ENCODE measurements at places on chromosomes 16 and 17.

DNA sequence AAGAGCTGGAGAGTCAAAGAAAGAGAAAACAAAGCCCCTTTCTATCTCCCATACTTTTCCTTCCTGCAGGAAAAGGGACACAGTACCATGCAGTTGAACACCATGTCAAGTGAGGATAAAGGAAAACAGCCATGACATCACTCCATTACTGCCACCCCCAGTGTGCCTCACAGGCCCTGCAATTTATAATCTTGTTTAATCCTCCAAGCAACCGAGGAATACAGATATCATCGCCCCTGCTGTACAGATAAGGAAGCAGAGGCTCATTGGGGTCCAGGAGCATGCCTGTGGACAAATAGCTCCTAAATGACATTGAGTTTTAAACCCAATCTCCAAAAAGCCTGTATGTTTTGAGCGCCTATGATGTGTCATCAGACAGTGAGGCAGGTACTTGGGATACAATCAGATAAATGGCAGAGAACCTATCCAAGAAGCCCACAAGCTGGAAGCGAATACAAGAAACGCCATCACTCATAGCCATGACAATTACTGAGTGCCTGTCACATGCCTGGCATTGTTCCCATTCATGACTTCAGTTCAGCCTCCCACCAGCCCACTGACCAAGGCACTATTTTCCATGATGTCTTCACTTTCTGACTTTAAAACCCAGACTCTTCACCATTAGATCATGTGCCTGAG lies 45.5 kb downstream of the CPPED1 start:
- DNase-seq, result no peak

- DNase-seq, result no peak
Measured at GRCh38 chr17:78089576-78090281, 38.8 kb downstream of the TMC6 start.

DNA sequence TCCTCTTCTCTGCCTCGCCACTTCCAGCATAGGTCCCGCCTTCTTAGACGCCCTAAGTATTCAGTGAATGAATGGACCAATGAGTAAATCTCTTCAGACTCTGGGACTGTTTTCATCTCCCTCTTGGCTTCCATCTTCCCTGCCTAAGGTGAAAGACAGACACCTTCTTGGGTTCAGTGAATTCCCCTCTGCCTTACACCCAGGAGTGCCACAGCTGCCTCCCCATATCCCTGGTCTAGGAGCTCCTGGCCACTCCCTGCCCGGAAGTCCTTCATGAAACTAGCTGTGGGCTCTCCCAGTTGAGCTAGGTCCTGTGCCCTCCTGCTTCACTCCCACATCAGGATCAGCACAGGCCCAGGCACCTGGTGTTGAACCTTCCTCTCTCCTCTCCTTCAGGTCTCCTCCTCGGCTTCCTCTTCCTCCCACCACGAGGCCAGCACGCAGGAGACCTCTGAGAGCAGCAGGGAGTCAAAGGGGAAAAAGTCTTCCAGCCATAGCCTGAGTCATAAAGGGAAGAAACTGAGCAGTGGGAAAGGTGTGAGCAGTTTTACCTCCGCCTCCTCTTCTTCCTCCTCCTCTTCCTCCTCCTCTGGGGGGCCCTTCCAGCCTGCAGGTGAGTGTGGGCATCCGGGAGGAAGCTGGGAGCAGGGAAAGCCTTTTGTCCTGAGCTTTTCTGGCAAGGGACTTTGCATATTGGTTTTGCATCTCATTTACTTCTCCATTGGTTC lies 10.3 kb downstream of the MLLT6 start:
- DNase-seq, result no peak

- DNase-seq, result no peak
Measured at GRCh38 chr16:57621521-57622271, 6.7 kb upstream of the ADGRG1 start.

DNA sequence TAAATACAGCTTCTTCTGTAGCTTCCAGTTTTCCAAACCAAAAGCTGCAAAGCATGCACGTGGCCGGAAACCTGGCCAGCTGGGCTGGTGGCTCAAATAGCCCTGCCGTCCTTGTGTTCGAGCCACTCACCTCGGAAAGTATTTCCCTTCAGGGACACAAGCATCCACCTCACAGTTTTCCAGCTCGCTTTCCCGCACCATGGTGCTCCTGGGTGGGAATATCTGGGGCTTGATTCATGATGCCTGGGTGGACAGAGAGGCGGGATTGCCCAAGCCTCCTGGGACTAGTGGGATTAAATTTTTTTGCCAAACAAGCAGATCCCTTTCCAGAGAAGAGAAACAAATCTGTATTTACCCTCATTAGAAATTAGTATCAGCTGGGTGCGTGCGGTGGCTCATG lies 7.1 kb upstream of the MVD start:
- DNase-seq, result no peak

DNA sequence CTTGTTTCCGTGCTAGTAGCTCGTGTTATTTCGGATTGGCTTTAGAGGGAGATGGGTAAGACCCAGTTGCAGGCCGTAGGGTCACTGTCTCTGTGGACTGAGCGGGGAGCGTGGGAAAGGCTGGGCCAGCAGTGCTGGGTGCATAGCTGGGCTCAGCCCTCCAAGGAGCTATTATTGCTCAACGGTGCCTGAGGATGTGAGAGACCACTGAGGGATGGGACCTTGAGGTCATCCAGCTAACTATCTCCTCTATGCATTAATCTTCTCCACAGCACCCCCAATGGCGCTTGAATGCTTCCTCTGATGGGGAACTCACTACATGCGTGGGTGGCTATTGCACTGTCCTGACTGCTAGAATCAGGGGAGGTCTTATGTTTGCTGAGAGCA lies 126.1 kb upstream of the FOXF1 start:
- no peak for DNase-seq

DNA sequence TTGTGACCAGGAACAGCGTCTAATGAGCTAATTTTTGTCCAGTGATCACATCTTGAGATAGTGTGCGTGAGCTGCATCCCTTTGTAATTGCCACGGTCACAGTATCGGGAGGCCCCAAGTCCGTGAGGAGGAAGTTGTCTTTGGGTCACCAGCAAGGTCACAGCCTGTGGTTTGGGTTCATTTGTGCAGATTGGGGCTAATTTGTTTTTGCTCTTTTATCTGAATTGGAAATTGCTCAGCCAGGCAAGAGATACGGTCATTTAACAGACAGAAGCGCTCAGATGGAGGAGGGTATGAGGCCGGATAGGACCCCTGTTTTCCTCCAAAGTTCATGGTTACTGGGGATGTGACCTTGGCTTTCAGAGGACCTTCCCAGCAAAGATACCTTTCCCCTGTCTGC lies 174.1 kb downstream of the SNX29 start:
- no peak for DNase-seq

- DNase-seq, result no peak
Measured at GRCh38 chr17:57485566-57485865, 229.2 kb downstream of the MSI2 start.

- no peak for DNase-seq
Measured at GRCh38 chr17:44438636-44439035, 49.2 kb upstream of the ITGA2B start.

GRCh38 chr17:57477522-57478362 lies 221.4 kb downstream of the MSI2 start:
- DNase-seq, result no peak

DNA sequence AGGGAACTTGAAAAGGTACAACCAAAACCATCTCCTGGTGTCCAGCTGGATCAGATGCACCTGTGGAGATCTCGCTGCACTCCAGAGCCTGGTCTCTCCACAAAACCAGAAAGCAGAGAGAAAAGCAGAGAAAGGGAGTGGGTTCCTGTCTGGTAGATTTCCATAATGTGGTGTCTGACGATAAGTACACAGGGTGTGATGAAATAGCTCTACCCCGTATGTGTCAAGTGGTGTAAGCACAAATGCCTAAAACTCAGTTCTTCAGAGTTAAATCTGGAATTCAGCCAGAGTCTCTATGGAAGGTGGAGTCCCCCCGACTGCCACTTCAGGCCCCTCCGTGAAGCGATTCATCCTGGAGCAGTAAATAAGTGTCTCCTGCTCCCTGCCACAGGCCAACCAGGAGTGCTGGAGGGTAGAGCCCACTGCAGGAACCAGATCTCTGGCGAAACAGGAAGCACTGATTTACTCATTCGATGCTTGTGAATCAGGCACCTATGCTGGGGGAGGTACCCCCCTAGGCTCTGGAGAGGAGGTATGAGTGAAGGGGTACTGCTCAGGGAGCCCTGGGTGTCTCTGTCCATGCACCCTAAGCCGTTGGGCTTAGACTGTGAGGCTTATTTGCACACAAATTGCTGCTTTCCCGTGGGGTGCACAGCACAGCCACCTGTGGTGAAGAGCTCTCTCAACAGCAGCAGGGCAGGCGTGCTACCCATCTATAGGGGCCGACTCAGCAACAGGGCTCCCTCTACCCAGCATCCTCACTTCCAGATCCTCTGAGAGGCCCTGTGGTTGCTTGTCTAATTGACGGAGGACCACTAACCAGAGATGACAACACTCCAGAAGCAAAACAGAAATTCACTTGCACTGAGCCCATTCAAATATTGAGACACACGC lies 97.1 kb upstream of the MYOCD start:
- no peak for DNase-seq

DNA sequence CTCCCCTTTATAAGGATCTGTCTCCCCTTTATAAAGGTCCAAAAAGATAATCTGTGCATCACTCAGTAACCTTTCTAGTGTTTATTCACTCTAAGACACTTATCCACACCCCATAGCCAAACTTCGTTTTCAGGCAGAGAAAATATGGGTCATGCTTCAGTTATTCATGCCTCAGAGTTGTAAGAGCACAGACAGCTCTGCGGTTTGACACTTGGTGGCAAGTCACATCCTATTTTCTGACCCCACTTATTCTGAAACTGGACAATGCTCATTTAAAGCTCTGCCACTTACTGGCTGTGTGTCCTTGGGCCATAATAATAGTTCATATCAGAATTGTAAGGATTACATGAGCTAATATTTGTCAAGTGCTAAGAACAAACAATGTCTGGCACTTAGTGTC lies 2.0 kb upstream of the KRTAP2-1 start:
- no peak for DNase-seq

DNA sequence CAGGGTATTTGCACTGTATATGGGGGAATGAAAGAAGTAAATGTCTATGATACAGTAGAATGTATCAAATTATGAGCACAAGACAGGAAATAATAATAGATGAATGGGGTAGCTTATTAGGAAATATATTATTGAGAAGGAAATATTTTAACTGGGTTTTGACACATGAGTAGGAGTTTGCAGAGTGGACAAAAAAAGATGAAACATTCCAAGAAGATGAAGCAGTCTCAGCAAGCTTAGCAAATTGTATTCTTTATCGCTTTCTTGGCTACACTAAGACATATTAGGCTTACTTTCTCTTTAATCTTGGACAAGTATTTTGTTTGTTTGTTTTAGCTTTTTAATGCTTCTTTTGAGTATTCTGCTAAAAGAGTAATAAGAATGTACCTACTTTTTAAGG lies 1.3 kb upstream of the KRTAP4-9 start:
- no peak for DNase-seq

GRCh38 chr16:8725513-8726178 lies 51.2 kb downstream of the ABAT start:
- DNase-seq, result no peak

DNA sequence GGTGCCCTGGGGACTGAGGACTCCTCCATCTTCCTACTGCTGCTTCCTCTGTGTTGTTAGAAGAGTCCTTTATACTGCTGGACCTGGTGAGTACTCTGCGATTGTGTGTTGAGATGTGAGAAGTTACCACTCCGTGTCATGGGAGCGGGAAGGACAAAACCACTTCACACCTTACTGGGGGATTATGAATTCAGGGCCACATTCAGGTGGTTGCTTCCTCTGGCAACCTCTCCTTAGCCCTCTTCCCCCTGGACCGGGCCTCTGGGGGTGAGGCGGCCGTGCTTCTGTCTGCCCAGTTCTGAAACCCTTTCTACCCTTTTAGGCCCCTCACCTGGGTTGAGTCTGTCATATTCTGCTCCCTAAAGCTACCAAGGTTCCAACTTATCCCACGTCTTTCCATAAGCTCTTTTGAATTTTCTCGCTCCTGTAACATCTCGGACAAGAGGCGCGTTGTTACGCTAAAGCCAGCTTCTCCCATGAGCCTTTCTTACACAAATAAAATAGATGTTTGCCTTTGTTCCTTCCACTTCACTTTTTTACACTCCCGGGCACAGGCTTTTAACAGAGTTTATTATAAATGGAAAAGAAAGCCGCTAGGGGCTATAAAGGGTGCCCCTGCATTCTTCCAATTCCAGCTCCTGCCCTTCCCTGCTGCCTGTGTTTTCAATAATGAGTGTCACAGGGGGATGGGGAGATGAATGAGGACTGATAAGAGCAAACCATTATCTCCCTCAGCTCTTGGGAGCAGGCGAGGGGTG lies 20.7 kb upstream of the CDH13 start:
- DNase-seq, result no peak

DNA sequence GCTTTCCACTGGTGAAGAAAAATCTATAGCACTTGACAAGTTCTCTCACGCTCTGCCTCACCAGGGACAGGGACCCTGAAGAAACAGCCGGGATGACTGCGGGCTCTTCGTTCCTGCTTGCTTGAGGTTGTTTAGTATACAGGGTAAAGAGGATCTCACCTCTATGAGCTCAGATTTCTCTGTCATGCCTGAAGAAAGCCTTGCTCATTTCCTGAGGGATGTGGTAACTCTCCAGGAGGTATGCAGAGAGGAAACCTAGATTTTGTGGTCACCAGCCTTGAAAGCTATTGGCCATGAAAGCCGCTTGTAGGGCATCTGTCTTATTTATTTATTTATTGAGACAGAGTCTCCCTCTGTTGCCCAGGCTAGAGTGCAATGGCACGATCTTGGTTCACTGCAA lies 23.2 kb downstream of the USP43 start:
- DNase-seq, result no peak

DNA sequence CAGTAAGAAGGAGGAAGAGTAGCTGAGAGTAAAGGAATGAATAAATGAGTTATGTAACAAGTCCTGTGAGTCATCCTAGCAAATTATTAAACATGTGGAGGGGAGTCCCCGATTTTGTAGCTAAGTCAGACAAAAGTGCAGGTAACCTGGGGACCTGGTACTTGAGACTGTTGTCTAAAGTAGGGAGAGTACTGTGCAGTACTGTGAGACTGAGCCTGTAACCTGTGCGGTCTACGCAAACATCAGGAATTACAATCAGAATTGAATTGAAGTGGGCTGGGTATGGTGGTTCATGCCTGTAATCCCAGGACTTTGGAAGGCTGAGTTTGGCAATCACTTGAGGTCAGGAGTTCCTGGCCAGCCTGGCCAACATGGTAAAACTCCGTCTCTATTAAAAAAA lies 35.7 kb downstream of the IKZF3 start:
- no peak for DNase-seq

- no peak for DNase-seq
Measured at GRCh38 chr16:86514481-86515376, 4.4 kb downstream of the FOXF1 start.

DNA sequence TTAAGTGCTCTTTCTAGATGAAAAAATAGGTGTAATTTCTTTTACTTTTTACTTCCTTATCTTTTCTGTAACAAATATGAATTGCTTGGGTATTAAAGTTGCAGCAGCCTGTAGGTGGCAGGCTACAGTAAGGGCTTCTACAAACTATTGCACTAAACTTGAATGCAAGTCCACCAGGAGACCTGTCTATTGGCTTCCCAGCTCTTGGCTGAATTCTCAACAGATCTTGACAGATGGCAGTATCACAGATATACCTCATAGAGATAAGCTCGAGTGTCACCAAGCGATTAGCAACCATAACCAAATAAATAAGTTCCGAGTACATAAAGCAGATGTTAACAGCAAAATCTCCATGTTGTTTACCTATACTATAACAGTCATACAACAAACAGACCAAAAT lies 5.9 kb downstream of the BBS2 start:
- DNase-seq, result no peak
